Glutamatergic neuron (in vitro differentiated cells): ENCODE measurements at places on chromosomes 5 and 9. TPM values are rescaled to one million over a fixed set of nuclear protein-coding genes. Genes with fewer than 3 reads are reported as not detected.

Gene MED10
- total RNA-seq = 28.4 TPM

Gene PCDHGA9
- 5.5 TPM for total RNA-seq

- peak; percentile 61 for DNase-seq
Measured at GRCh38 chr5:56816546-56817081, 1.3 kb downstream of the MAP3K1 start.

Gene SLC46A2
- total RNA-seq = not detected

GRCh38 chr9:77375956-77376532, 198.7 kb downstream of the VPS13A start:
- DNase-seq = no peak

DNA sequence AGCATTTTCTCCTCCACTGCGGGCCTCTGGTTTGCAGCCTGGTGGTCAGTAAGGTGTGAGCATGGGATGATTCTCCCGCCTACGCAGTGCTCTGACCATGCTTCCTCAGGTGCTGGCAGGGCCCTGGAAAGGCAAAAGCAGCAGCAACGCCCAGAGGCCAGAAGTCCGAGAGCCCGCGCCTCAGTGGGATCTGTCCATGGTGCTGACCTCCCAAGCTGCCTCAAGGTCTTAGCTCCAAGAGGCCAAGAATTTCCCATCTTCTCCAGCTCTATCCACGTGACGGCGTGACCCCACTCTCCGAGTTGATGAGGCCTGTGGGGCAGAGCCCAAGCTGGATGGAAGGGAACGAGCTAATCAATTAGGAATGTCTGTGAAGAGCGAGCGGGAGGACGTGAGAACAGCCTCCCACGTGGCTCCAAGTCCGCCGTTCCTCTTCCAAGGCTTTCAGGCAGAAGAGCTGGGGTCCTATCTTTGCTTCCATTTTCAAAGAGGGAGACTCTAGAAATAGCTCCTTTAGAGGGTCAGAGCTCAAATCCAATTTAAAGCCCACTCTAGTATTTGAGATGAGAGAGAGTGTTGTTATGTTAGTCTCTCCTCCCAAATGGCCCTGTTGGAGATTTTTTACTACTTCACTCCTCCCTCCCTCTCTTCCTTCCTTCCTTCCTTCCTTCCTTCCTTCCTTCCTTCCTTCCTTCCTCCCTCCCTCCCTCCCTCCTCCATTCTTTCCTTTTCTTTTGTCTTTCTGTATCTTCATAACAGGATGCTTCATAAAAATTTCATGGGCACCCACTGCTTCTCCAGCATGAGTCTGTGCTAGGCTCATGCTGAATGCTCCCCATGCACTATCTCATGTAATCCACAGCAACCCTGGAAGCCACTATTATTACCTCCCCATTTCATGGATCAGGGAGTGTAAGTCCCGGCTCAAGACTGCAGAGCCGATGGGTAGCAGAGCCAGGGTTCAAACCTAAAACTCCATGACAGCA, 69.3 kb downstream of the OLFM1 start:
- no peak for DNase-seq

GRCh38 chr9:21806644-21807043, 4.2 kb downstream of the MTAP start:
- no peak for DNase-seq

Gene KLF9
- 0.25 TPM for total RNA-seq

DNA sequence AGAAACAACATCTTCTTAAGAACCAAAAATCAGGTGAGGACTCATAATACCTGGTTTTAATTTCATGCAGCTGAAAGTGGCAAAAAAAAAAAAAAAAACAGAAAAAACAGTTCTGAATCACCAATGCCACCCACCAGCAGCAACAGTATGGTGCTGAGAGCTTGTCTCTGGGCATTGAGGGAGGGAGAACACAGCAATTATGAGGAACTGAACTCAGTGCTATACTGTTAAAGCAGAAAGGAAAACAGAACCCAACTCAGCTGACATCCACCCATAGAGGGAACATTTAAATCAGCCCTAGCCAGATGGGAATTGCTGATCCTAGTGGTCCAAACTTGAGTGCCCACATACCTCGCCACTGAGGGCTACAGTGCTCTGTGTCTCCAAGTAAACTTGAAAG, 657.9 kb downstream of the ACTL7B start:
- DNase-seq = no peak

Gene TNC
- total RNA-seq = 34.5 TPM

- DNase-seq = no peak
Measured at GRCh38 chr5:140631831-140632365, 1.1 kb downstream of the CD14 start.
